ENCODE measurements at places on chromosomes 7 and 10. TPM values are rescaled to one million over a fixed set of nuclear protein-coding genes. Genes with fewer than 3 reads are reported as not detected.

Gene HABP2
- not detected for total RNA-seq

Gene ACSL5
- total RNA-seq, result 1.7 TPM

Gene PALD1
- under 0.01 TPM for total RNA-seq

Gene TRIM8
- total RNA-seq, result 62.6 TPM

Gene CELF2
- 4.0 TPM for total RNA-seq

Gene ITPRID1
- not detected for total RNA-seq

Gene TSPAN13
- 2.4 TPM for total RNA-seq

Gene ZNF467
- total RNA-seq, result 0.28 TPM

Gene RASA4
- total RNA-seq, result 7.0 TPM

Gene FAM25G
- not detected for total RNA-seq

Gene PLEKHS1
- 0.09 TPM for total RNA-seq

Gene AKR1C8
- total RNA-seq, result not detected

Gene DKK1
- 165 TPM for total RNA-seq

Gene FOXI2
- not detected for total RNA-seq

Gene TPK1
- 2.3 TPM for total RNA-seq

Gene PLAC9
- total RNA-seq, result 12.3 TPM

Gene HOXA6
- total RNA-seq, result 4.4 TPM

Gene WIPF3
- total RNA-seq, result under 0.01 TPM

Gene TMEM213
- not detected for total RNA-seq

Gene EMX2
- not detected for total RNA-seq

Gene ANKRD22
- not detected for total RNA-seq

Gene COL28A1
- not detected for total RNA-seq

Gene SPAM1
- not detected for total RNA-seq

Gene MKI67
- 0.74 TPM for total RNA-seq

Gene GJD4
- total RNA-seq, result not detected

Gene CRYGN
- 0.74 TPM for total RNA-seq

Gene SPDYE9
- not detected for total RNA-seq

Gene ASAH2B
- 2.3 TPM for total RNA-seq

Gene NACAD
- total RNA-seq, result 0.83 TPM

Gene TAS2R41
- not detected for total RNA-seq

Gene GPC2
- 1.1 TPM for total RNA-seq

Gene LEP
- 0.09 TPM for total RNA-seq

Gene LIPK
- total RNA-seq, result not detected

Gene MICALL2
- 12.5 TPM for total RNA-seq

Gene KIFBP
- total RNA-seq, result 22.9 TPM

Gene VSTM4
- 9.1 TPM for total RNA-seq

Gene PHYHIPL
- total RNA-seq, result not detected

Gene ADAM8
- total RNA-seq, result 0.71 TPM

Gene SLC13A1
- total RNA-seq, result not detected

Gene TWIST1
- total RNA-seq, result 42.2 TPM

Gene NAT16
- total RNA-seq, result not detected

Gene KRIT1
- total RNA-seq, result 43.9 TPM

Gene ABHD11
- total RNA-seq, result 5.7 TPM

Gene MSMB
- not detected for total RNA-seq

Gene ASB10
- not detected for total RNA-seq

Gene SP4
- 4.0 TPM for total RNA-seq

Gene LIPN
- total RNA-seq, result not detected

Gene ZNF503
- 4.7 TPM for total RNA-seq

Gene FOXK1
- total RNA-seq, result 22.6 TPM

Gene CNNM1
- total RNA-seq, result 0.09 TPM

Gene OR6B1
- not detected for total RNA-seq

Gene CTAGE15
- 0.14 TPM for total RNA-seq

Gene SYNPO2L
- total RNA-seq, result not detected

Gene UCMA
- total RNA-seq, result not detected

Gene ZNF438
- total RNA-seq, result 3.4 TPM

Gene GIMAP6
- 0.14 TPM for total RNA-seq
